ENCODE measurements at places on chromosomes 6 and 20. TPM values are rescaled to one million over a fixed set of nuclear protein-coding genes. Genes with fewer than 3 reads are reported as not detected.

GRCh38 chr20:8309634-8310033, 177.6 kb downstream of the PLCB1 start:
- no peak for DNase-seq

DNA sequence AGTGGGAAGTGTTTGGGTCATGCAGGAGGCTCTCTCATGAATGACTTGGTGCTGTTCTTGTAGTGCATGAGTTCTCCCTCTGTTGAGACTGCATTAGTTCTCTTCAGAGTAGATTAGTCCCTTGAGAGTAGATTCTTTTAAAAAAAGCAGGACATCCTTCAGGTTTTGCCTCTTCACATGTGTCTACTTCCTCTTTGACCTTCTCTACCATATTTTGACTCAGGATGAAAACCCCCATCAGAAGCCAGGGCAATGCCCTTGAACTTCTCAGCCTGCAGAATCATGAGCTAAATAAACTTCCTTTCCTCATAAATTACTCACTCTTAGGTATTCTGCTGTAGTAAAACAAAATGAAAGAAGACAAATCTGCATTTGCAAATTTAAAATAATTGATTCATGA, 170.3 kb downstream of the CD109 start:
- no peak for DNase-seq

- DNase-seq = no peak
Observed at GRCh38 chr6:153767127-153767526, 271.9 kb upstream of the OPRM1 start.

The ASIP gene
- not detected for total RNA-seq

- no peak for DNase-seq
Observed at GRCh38 chr6:14718861-14719260, 527.0 kb upstream of the JARID2 start.

The KCNG1 gene
- total RNA-seq = 0.65 TPM

GRCh38 chr6:114955363-114955762, 612.5 kb upstream of the HS3ST5 start:
- no peak for DNase-seq

The BHLHE23 gene
- total RNA-seq = not detected

- no peak for DNase-seq
Observed at GRCh38 chr6:155352811-155353210, 38.5 kb upstream of the TFB1M start.

The RPS6KA2 gene
- 126 TPM for total RNA-seq
